ENCODE measurements at places on chromosomes 3 and 15.

GRCh38 chr3:122111974-122112373 lies 56.8 kb downstream of the CD86 start:
- DNase-seq = no peak

GRCh38 chr3:9690451-9691450 lies 12.9 kb upstream of the CPNE9 start:
- DNase-seq = no peak

GRCh38 chr3:121878411-121878810 lies 15.8 kb upstream of the SLC15A2 start:
- DNase-seq = no peak

GRCh38 chr3:72259755-72260587 lies 475.0 kb upstream of the PROK2 start:
- peak; percentile 42 for DNase-seq

DNA sequence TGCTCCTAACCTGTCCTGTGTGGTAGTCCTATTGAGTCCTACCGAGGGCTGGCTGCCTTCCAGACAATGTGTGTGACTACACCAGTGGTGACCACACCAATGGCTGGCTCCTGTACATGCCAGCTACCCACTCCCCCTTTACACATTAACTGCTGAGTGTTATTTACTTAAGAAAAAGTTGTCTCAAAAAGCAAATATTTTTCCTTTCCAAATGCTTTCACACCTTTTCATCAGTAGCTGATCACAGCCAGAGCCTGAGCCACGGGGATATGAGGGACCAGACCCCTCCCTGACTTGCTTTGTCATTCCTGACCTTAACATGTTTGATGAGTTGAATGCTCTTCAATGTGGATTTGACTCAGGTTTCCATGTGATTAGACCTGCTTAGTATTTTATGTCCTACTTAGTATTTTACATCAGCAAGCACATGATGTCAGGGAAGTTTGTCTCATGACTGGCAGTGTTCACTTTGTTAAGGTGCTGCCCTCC lies 29.6 kb upstream of the GREM1 start:
- no peak for DNase-seq

DNA sequence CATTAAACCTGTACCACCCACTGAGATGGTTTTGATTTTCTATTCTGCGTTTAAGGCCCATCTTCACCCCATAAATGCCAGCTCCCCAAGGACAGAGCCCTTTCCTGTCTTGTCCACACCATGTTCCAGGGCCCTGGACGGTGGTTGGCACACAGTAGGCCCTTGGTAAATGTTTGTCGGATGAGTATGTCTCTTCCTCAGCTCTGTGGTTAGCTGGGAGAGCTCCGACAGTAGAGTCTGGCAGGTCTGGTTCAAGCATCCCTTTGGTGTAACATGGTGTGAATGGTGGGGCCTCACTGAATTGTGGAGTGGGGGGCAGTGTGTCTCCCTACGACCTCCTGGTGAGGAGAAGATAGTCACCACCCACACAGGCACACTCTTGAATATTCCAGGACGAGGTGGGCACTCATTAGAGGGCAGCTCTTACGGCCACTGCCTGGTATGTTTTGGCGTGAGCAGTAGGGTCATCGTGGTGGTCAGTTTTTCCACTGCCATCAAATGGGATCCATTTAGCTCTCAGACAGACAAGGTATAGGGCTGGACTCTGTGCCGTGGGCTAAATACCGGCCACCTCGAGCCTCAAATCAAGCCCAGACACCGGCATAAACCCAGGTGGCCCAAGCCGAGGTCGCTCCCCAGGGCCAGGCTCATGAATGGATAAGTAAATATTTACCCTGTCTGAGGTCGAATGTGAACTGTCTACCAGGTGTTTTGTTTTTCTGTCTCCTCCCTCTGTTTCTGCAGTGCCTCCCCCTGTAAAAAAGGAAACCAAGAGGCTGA lies 61.3 kb downstream of the SMAD3 start:
- DNase-seq = no peak

GRCh38 chr15:62625429-62626033 lies 417.0 kb upstream of the TPM1 start:
- DNase-seq = no peak

DNA sequence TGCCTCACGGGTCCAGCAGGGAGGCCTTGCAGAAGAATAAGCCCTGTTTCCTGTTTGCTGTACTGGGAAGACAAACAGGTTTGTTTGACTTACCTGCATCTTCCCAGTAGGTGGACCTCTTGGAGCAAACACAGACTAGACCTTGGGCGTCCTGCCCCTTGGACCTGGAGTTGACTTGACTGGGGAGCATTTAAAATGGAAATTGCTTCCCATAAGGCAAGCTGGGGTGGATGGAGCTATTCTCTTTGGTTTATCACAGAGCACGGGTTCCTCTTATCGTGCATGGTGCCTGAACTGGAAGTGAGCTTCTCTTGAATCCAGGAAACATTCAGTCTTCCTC lies 151.4 kb downstream of the RPLP1 start:
- no peak for DNase-seq

DNA sequence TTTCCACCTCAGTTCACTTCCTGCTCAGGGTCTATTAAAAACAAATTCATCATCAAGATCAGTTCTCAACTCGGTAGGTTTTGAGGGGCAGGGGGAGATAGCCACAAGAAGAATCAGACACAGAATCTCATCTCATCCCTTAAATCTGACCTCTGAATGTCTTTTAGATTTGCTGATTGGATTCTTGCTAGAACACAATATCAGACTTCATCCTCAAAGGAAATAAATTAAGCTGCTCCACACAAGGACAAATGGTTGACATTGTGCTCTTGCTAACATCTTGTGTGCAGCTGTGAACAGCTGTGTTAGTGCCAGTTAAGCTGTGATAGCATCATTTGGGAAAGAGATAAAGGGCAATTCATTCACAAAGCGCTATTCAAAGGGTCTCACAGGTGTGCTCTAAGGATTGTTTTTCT lies 184.0 kb upstream of the ADAMTS9 start:
- no peak for DNase-seq

DNA sequence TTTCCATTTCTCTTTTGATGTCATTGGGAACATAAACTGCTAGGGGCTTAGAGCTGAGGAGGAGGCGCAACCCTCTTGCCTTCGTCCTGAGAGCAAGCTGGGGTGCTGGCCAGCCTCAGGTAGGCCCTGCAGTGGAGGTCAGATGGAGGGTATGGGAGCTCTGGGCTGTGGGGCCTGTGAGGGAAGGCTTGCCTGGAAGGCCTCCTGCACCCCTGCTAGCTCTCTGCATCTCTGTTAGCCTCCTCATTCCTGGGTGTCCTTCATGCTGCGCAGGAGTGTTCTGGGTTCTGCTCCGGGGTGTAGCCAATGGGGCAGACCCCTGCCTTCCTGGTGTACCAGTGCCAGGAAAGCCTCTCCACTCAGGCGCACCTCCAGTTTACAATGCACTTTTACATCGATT lies 11.8 kb downstream of the GP5 start:
- no peak for DNase-seq

- DNase-seq = no peak
Observed at GRCh38 chr3:21505711-21506460, 245.1 kb downstream of the ZNF385D start.

- no peak for DNase-seq
Observed at GRCh38 chr15:58462547-58462946, 30.8 kb downstream of the LIPC start.

DNA sequence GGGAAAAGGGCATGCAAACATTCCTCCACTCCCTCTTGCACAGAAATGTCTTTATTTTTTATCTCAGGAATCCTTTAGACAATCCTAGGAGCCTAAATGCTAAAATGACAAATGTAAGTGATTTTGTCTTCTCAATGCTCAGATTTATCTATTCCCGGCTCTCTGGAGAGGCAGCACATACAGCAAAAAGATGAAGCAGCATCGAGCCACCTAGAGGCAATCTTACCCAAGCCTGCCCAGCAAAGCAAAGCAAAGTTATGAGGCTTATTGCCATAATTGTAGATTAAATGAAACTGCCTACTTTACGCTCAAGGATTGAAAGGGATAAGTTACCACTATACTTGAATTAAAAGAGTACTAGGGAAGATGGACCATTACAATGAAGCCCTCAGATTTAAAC lies 750.4 kb upstream of the NR2F2 start:
- no peak for DNase-seq

DNA sequence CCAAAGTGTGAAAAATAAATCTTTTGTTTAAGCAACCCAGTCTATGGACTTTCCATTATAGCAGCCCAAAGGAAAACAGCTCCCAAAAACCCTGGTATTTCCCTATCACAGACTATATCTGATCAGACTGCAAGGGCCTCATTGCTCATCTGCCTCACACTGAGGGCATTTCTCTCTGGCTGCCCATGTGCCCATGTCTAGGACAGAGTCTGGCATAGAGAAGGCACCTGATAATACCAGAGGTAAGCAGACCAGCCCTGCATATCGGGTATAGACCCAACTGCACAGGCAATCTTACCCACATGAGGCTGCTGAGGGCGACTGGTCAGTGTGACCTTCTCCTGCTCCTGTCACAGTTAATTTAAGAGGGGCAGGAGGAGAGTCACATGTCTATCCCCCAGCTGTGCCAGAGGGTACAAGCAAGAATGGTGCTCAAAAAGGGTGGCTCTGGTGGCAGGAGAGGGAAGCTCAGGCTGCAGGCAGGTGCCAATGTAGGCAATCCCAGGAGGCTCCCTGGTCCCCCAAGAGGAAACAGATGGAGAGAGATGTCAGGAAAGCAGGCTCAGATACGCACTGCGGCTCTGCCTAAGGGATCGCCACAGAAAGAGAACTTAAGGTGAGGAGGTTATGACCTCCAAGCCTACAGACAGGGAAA lies 3.1 kb downstream of the CSRNP1 start:
- no peak for DNase-seq

- DNase-seq = no peak
Observed at GRCh38 chr15:39642011-39642640, 61.2 kb downstream of the THBS1 start.

DNA sequence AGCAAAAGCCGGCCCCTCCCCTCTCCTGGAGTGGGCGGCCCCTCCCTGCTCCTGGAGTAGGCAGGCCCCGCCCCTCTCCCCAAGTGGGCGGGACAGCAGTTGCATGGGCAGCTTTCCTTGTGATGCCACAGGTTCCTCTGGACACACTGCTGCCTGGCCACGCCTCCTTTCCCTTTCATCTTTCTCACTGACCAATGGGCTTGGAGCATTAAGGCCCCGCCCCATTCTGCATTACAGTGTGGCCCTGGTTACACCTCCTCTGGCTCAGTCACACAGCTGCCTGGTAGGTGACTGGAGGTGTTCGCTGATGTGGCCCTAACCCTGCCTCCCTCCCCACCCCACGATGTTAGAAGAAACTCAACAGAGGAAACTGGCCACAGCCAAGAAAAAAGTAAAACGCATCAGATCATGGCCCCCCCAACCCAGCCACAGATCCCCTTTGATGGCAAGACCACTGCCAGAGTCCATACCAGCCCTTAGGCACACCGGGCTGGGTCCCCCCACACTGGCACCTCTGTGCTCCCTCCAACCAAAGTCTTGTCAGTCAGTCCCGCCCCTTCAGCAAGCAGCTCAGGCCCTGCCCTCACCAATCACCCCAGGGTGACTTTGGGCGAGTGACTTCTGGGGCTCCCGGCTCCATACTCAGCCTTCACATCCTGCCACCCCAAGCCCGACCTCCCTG lies 84.3 kb downstream of the ADAMTS7 start:
- DNase-seq = peak; percentile 19

GRCh38 chr3:83928391-83928790 lies 1030.4 kb upstream of the CADM2 start:
- no peak for DNase-seq

DNA sequence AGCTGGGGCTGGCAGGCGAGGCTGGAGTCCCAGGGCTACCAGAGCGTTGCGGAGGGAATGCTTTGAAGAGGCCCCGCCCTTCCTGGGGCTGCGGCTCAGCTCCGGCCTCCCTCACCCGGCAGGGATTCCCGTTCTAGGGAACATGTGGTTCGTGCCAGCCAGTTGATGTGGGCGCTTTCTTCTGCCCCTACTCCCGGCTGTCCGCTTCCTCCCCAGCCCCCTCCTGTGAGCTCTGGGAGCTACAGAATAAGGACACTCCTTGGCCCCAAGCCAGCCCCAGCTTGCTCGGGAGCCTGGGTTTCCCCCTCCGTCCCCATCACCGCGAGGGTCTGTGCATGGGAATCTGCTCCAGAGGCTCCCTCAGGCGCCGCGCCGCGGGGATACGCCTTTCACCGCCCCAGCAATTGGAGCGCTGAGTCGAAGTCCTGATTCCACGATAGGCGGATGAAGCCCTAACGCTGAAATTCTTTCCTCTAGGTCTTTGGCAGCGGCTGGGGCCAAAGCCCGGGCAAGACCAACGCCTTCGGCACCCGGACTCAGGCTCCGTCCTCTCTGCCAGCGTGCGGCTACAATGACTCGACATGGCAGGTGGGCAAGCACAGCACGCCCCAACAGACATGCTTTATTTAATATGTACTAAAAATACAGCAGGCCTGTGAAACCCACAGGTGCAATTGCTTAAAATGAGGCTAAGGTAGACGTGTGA lies 69.5 kb downstream of the KLF15 start:
- DNase-seq = no peak

DNA sequence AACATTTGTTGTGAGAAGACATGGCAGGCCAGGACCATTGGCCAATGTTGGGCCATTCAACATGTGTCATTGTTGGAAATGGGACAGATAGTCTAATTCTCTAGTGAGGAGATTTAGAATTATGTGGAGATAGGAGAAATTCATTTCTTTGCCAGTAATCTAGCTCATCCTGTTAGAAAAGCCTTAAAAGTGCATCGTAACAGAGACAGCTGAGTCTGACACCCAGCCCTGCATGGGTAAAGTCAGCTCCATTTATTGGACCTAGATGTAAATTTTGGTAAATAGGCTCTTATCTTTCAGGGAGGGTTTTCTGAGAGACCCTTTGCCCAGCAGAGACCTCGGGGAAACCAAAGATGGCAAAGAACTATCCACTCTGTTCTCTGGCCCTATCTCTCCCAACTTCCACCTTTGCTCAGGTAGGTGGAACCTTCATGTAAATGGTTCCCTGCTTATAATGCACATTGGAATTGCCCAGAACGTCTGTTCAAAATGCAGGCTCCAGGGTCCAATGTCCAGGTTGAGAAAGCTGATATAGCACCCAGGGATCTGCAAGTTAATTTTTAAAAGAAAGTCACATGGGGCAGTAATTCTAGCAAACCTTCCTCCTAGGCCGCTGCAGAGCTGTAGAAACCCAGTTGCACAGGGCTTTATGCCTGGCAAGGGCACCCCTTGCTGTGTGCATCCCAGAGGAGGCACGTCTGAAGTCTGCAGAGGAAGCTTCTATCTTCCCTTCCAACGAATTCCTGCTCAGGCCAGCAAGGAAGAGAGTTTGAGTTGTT lies 365.9 kb upstream of the PROK2 start:
- no peak for DNase-seq
